ENCODE measurements at places on chromosomes 11 and 22.

- no peak for DNase-seq
Measured at GRCh38 chr22:38777087-38777671, 16.8 kb downstream of the DNAL4 start.

DNA sequence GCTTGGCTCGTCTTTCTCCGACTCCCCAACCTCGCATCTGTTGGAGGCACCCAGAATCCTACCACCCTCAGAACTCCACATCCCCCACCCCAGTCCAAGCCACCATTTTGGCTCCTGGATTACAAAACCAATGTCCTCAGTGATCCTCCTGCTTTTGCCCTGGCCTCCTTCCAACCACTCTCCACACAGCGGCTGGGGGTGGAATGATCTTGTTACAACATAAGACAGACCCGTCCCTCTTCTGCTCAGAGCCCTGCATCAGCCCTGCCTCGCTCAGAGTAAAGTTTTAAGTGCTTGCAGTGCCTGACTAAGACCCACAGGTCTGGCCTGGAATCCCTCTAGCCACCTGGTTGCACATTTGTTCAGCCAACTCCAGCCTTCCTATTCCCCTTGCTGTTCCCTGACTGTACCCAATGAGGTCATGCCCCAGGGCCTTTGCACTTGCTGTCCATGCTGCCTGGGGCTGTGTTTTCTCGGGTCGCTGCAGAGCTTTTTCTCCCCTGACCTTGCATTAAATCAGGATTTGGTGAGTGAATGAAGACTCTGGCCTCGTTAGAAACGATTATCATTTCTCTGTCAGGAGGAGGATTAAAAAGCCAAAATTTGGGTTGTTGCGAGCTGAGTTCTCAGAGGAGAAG, 67.3 kb downstream of the IGF2 start:
- DNase-seq: no peak

DNA sequence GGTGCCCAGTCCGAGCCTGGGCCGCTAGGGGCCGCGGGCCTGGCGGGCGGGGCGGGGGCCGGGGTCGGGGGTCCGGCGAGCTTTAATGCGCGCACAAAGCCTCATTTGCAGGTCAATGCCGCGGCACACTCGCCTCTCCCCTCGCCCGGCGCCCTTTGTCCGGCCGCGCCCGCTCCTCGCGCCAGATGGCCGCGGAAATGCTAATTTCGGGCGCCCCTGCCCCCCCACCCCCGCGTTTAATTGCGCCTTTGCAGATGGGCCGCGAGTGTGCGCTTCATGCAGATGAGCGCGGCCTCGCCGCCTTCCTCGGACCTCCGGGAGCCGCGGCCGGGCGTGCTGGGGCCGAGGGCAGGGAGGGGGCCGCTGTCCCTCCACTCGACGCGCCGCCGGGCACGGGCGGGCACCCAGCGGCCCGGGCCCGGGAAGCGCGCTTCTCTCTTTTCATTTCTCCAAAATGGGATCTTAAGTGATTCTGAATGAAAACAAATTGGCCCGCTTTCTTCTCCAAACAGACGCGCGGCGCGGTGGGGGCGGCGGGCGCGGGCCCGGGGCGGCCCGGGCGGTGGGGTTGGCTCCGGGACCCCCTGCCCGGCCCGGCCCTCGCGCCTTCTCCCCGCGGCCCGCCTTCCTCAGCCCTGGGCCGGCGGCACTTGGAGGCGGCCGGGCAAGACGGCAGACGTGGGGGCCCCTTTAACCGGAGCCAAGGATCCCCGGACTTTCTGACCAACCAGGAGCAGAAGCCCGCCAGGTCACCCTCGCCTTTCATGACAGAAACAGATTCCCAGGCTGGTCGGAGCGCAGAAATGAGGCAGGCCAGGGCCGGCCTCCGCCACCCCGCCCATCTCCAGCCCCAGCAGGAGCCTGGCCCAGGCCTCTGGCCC, 22.9 kb downstream of the CDKN1C start:
- no peak for DNase-seq

DNA sequence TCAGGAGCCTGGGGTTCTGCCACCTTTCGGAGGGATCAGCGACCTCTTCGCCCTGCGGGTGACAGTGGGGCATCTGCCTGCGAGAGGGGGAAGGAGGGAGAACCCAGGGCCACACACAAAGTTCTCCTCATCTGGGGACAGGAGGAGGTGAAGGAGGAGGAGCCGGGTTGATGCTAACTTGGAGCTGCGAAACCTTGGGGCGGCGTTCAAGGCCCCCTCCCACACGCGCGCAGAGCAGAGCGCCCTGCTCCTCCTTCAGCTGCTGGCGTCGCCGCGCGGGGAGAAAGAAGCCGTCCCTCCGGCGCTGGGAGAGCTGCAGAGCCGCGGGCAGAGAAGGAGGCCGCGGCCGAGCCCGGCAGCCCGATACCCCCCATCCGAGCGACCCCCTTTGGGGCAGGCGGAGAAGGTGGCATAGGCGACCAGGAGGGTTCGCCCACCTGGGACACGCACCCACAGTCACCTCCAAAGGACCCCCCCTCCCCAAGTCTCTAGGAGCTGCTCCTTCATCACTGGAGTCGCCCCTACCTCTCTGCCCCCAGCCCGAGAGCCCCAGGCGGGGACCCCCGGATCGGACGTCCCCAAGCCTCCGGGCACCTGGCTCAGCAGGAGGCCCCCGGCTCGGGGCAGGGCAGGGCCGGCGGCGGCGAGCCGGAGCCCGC, at the start of gene RASD2:
Gene RASD2, plus strand, starts transcription at position 237 of the 659 bp plus-strand sequence. CDS start 5,979 bp downstream, outside the sequence.
- DNase-seq: no peak

GRCh38 chr11:19746086-19746485, 33.4 kb downstream of the NAV2 start:
- DNase-seq: no peak

- DNase-seq: no peak
Measured at GRCh38 chr22:31085493-31085824, 4.3 kb downstream of the SMTN start.

DNA sequence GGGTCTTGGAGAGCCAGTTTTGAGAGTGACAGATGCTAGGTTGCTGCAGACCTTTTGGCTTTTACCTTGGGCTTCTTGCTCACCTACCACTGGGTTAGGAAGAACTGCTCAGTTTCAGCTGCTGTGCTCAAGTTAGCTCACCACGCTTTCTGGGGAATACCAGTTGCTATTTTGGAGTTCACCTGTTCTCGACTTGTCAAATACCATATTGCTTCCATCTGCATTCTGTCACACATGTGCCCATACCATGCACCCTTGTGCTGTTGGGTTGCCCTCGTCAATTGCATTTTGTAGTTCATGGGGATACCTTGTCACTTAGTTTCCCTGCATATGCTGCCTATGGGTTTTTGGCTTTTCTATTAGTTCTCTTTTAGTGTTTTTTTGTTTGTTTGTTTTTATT, 23.0 kb upstream of the BARX2 start:
- no peak for DNase-seq

GRCh38 chr11:127619946-127620345, 619.4 kb upstream of the KIRREL3 start:
- no peak for DNase-seq

GRCh38 chr11:96267496-96268032, 75.4 kb downstream of the MAML2 start:
- peak; percentile 77 for DNase-seq

DNA sequence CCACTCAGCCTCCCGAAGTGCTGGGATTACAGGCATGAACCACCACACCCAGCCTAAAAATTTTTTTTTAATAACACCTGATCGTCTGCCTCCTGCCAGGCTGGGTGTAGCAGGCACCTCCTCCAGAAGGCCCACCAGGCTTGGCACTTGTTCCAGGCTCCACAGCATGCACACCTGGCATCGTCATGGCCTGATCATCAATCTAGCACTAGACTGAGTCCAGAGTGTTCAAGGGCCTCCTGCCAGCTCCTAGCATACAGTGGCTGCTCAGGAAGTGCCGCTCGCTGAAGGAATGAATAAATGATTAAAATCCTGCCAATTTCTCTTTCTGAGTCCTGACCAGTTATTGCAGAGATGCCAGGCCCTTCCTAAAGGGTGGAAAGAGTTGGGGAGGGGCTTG, 3.5 kb upstream of the PDGFB start:
- DNase-seq: no peak

GRCh38 chr11:13818325-13818724, 144.2 kb upstream of the SPON1 start:
- no peak for DNase-seq

DNA sequence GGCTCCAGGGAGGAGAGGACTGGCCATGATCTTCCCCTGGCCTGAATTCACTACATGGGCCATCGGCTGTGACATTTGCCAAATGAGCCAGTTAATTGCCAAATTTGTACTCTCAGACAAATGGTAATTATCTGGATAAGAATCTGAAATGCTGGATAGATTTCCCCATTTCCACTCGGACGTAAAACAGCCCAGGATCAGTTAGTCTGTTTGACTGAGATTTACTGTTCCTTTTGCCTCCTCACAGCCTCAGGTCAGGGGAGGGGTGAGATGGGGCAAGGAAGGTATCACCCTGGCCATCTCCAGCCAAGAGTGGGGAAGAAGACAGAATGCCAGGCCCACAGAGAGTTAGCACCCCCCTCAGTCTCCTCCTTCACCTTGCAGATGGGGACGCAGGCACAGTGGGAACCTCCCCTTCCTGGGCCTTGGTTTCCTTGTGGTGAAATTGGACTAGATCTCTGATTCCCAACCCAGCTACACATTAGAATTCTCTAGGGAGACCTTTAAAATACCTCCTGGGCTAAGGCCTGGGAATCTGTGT, 5.2 kb downstream of the TRIM29 start:
- no peak for DNase-seq

DNA sequence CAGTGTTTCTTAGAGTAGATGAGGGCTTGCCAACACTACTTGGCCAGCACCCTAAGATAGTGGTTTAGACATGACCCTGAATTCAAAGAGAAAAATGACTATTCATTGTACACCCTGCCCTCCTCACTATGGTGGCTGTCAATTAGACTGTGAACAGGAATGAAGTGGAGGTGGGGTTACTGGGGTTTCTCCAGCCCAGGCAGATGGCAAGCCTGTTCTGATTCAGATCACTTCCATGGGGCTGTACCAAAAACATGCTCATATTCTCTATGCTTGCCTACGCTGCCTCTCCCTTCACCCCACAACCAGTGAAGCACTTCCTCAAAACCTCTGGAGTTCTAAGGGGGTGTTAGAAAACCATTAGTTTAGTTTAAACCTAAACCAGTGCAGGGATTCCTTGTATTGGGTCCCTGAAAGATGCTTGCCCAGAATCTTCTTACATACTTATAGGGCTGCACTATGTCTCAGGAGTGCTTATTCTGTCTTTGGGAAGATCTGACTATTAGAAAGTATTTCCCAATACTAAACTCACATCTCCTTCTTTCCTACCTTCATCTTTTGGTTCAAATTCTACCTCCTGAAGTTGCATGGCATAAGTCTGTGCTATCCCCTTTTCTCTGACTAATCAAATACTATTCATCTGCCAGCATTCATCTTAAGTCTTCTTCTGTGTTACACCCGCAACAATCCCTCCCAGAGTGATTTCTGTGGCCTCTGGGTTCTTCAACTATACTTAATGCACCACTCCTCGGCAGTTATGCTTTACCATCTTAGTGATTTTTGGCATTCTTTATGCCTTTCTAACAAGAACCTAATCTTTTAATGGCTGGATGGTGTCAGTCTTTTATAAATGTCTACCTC, 71.8 kb downstream of the ATG16L2 start:
- DNase-seq: no peak

GRCh38 chr11:111737444-111738210, 28.6 kb downstream of the PPP2R1B start:
- no peak for DNase-seq

DNA sequence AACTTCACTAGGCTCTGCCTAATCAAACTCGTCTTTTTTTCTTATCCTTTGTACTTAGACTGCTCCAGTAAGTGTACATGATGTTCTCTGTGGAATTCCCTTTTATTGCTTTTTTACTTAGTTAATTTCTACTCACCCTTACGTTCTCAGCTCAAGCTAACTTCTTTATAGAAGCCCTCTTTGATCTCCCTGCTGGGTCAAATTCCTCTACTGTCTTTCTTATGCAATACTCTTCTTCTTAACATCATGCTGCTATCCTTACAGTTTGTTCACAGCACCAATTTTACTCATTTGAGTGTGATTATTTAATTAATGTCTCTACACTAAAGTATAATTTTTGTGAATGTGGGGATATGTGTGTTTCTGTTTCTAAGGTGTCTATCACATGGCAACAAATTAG, 498.3 kb downstream of the CNTN5 start:
- DNase-seq: no peak

DNA sequence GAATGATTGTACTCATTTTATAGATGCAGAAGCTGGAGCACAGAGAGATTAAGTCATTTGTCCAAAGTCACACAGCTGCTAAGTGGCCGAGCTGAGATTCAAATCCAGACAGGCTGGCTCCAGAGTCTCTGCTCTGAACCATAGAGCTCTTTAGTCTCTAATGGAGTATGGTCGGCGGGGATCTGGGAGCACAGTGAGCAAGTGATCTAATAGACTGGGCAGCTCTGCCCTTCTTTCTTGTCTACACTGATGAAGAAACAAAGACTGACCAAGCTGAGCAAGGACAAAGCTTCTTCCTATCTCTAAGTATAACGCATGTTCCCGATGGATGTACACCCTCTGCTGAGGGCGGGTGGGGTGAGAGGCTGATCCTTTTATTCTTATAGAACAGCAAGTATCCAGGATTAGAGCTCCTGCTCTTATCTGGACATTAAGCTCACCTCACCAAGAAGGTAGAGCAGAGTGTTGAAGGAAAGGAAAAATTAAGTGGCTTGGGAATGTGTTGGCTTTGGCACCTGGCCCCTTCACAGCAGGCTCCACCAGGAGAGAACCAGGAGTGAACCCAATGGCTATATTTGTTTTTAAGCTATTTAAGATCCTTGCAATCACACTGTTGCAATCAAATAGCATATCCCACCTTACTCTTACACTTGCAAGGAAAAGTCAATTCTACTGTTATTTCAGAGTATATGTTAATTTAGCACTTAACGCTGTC, 68.7 kb downstream of the ETS1 start:
- DNase-seq: no peak

- DNase-seq: peak; percentile 100
Measured at GRCh38 chr22:36856121-36856791, 4.5 kb upstream of the NCF4 start.

DNA sequence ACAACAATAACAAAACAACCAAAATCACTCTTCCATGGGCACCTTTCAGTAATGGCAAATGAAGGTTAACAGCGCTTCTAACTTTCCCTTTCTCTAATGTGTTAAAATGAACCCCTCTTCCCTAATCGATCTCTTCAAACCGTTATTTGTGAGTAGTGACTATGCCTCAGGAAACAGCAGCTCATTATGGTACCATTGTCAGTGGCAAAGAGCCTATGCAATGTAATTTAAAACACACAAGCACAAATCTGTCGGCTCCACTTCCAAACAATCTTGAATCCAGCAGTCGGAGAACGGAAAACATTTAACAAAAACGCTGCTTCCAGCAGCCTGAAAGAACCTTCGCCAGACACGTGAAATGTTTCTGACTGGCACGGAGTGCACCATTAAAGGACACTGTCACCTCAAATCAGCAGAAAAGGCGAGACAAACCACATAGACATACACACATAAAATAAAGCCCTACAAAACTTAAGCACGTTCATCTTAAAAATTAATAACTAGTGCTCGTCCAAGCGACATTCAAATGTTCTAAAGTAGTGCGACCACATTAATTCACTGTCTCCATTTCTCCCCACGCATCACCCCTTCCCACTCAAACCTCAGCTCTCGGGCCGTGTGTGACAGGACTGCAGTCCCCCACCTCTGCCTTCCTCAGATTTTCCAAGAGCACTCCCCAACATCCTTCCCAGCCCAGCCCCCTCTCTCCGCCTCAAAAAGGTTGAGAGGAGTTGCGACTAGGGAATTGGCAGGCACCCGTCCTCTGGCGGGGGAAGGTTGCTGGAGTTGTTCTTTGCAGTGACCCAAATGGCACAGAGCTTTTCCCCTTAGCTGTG, 748 bp downstream of the RAB30 start:
- peak; percentile 78 for DNase-seq

- no peak for DNase-seq
Measured at GRCh38 chr22:27193215-27193614, 535.8 kb downstream of the MIAT start.

- DNase-seq: no peak
Measured at GRCh38 chr22:46069521-46070214, 80.7 kb upstream of the PPARA start.

Measured in activated CD8-positive, alpha-beta memory T cell treated with anti-CD3 and anti-CD28 coated beads for 24 hours (primary cell).